ENCODE measurements at places on chromosomes 12 and 14.

GRCh38 chr14:93090826-93091555, 24.7 kb downstream of the ITPK1 start:
- no peak for DNase-seq

- DNase-seq, result no peak
Measured at GRCh38 chr12:96652870-96653269, 163.5 kb downstream of the CFAP54 start.

- no peak for DNase-seq
Measured at GRCh38 chr12:64186789-64187188, 35.3 kb downstream of the KICS2 start.

GRCh38 chr14:103428723-103429556, 43.7 kb downstream of the MARK3 start:
- no peak for DNase-seq

- DNase-seq, result no peak
Measured at GRCh38 chr14:63178912-63179311, 25.3 kb upstream of the RHOJ start.
